HFF-Myc (cell line): ENCODE measurements at places on chromosomes 11 and 22.

DNA sequence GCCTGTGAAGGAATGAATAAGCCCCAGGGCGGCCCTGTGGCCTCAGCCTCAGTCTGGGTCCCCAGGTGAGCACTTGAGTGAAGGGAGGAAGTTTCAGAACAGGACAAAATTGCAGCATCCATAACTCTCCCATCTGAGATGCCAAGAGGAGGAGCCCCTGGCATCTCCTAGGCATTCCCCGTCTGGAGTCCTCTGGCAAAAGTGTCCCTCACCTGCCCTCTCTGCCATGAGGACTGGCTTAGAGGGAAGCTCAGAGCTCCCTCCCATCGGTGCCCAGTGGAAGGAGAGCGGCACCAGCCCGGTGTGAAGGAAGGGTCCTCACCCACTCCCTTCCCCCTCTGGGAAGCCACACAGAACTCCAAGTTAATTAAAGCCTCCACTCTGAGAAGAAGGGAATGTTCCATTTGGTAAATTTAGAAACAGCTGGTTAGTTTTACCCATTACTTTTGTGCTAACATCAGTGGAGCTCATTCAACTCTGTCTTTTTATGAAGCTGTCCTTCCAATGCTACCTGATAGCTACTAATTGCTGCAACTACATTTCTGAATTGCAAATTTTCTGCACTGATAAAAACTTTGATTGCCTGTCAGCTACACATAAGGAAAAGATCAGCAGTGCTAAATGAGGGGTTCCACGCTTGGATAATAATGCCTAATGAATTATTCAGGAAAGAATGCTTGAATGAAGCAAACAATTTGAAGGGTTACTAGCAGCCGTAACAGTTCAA, 123.3 kb upstream of the RCN1 start:
- DNase-seq, result no peak

DNA sequence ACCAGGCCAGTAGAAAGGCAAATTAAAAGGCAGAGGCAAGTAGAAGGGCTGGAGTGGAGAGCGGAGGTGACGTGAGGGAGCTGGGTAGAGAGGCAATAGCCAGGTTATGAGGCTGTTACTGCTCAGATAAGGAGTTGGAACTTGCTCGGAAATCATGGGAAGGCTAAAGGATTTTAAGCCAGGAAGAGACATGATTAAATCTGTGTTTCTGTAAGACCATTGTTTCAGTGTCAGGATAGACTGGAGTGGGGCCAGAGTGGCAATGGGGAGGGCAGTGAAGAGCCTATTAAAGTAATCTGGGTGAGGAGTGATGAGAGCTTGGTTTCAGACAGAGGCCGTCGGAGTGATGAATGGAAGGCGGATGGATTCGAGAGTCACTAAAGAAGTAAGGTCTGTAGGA, 39.0 kb downstream of the GRAMD1B start:
- DNase-seq, result no peak

GRCh38 chr22:27791159-27791858, 10.2 kb downstream of the MN1 start:
- DNase-seq, result no peak

DNA sequence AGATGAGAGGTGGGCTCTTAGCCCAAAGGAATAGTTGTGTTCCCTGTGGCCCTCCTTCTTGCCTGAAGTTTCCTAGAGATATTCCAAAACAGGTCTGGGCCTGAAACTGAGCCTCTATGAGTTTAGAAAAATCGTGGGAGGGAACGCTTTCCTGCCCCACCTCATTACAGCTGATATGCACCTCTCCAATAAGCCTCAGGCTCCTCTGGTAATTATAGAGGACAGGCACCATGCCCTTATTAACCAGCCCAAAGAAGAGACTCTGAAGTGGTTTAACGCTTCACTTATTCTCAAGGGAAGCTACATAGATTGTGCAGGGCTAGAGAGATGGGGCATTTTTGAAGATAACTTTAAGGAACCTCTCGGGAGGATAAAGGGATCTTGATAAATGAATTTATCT, 3.4 kb upstream of the MPZL2 start:
- no peak for DNase-seq

DNA sequence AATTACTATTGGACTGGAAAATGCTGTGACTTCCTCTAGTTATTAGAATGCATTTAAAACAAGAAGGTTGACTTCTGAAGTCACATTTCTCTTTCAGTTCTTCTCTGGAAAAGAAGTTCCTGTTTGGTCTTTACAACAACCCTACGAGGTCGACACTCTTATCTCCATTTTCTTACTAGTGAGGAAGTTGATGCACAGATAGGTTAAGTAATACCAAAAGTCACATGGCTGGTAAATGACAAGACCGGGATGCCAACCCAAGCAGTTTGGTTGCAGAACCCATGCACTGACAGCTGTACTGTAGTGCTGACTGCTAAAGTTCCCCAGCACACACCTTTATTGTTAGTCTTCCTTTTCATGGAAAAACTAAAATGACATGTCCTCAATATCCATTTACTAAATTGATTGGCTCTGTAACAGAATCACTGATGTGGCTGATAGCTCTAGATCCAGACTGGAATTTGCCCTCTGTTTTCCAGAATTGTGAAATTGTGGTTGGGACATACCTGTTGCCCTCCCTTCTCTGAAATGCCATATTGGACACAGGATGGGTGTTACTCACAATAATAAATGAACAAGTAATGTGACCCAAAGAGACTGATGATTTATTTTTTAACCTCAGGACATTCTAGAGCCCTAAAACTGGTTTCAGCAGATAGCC, 9.4 kb upstream of the TECTA start:
- no peak for DNase-seq

GRCh38 chr11:65479184-65480145, 19.4 kb upstream of the MALAT1 start:
- no peak for DNase-seq

DNA sequence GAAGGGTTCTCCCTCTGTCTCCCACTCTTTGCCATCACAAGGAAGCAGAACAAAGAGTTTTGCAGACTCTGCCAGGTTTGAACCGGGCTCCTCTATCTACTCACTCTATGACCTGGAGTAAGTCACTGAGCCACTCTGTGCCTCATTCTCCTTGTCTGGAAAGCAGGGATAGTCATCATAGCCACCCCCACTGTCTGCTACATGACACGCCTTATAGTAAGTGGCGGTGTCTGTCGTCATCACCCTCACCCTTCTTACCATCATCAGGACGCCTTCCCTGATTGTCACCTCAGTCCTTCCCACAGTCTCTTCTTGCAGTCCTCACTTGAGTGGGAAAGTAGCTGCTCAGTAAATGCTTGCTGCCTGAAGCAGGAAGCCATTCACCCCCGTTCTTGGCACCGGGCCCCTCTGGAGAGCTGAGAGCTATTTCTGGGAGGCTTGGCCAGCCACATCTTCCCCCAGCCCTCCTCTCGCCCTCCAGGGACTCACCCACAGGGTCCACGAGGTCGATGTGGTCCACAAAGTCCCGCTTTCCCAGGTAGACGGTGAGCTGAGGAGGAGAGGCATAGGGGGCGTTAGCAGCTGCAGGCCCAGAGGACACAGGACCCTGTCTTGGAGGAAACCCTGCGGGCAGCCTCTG, 46.4 kb downstream of the TPBGL start:
- no peak for DNase-seq
